ENCODE measurements at places on chromosomes 13 and 19.

GRCh38 chr13:110875241-110875640, 39.6 kb downstream of the ANKRD10 start:
- DNase-seq = no peak

DNA sequence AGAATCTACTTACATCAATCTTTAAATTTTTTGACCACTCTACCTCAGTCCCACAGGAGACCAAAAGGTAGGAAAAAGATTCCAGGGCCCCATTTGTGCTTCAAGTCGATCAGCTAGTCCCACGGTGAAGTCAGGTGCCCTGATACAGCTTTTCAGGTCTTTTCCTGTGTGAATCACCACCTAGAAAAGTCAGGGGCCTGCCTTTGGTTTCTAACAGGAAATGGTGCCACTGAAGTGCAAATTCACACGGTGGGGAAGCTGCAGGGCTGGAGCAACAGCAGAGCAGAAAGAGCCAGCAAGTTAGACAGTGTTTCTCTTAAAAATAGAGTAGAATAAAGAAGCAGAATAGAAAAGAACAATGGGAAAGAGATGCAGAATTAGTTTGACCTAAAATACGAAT, 107.5 kb downstream of the KLF12 start:
- DNase-seq = no peak

- no peak for DNase-seq
These were observed 71.5 kb downstream of the GGACT start for GRCh38 chr13:100517135-100517534.

- DNase-seq = no peak
These were observed 441.1 kb upstream of the HTR2A start for GRCh38 chr13:47337781-47338507.

- no peak for DNase-seq
These were observed 12.9 kb downstream of the OR7C2 start for GRCh38 chr19:14954071-14954655.

Measured in urinary bladder (tissue), 4 donors.